ENCODE measurements at places on chromosomes 5 and 9. TPM values are rescaled to one million over a fixed set of nuclear protein-coding genes. Genes with fewer than 3 reads are reported as not detected.

CEL gene
- 0.28 TPM for total RNA-seq

- DNase-seq, result no peak
Measured at GRCh38 chr9:121604654-121605053, 46.8 kb upstream of the DAB2IP start.

GRCh38 chr5:2206293-2207108 lies 323.8 kb upstream of the IRX4 start:
- no peak for DNase-seq

GRCh38 chr9:104256696-104257062 lies 162.6 kb downstream of the SMC2 start:
- DNase-seq, result no peak

GRCh38 chr9:27771803-27772545 lies 198.7 kb upstream of the C9orf72 start:
- DNase-seq, result no peak

DNA sequence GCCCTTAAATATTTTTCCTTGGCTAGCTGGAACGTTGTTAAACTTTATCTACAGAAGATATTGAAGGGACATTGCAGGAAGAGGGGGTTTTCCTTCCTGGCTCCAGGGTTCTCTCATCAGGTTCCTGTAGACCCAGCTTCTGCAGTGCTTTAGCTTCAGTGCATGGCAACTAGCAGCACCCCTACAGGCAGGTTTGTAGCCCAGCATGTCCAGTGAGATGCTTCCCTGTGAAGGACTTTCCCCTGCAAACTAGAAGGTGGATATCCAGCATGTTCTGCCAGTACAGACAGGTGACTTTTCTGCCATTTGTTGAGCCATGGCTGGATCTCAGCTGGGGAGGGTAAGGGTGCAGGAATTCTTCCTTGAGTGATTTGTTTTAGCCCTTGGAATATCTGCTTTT lies 10.4 kb downstream of the CCL28 start:
- DNase-seq, result no peak

- no peak for DNase-seq
Measured at GRCh38 chr9:138060365-138060764, 182.8 kb downstream of the CACNA1B start.

PCDHGA9 gene
- 8.3 TPM for total RNA-seq

ENHO gene
- total RNA-seq, result not detected

GRCh38 chr5:88058625-88059024 lies 210.0 kb downstream of the TMEM161B start:
- no peak for DNase-seq

- no peak for DNase-seq
Measured at GRCh38 chr5:128015978-128016377, 67.6 kb upstream of the SLC12A2 start.

- DNase-seq, result no peak
Measured at GRCh38 chr9:2228641-2229040, 213.5 kb downstream of the SMARCA2 start.

NUTM2G gene
- not detected for total RNA-seq

DNA sequence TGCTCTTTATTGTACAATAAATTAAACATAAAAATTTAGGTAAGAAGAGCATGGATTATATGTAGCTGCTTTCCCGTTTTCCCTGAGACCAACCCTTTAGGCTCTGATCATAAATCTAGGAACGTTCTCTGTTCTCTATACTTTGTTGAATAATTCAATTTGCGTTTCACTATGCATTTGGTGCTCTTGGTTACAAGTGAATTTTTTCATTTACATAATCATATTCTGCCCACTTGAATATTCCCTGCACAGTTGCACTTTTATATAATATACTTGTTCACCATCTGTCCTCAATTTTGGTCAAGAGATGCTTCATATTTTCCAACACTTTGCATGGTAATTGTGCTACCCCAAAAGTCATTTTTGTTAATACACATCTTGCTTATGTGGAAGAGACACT lies 741.8 kb downstream of the CDH12 start:
- no peak for DNase-seq

- no peak for DNase-seq
Measured at GRCh38 chr5:122153230-122153629, 23.9 kb downstream of the ZNF474 start.

BTNL8 gene
- 8.8 TPM for total RNA-seq

DIPK1B gene
- 8.0 TPM for total RNA-seq
